Anterior cingulate cortex (tissue), 58 donors: ENCODE measurements at places on chromosomes 7 and 10.

DNA sequence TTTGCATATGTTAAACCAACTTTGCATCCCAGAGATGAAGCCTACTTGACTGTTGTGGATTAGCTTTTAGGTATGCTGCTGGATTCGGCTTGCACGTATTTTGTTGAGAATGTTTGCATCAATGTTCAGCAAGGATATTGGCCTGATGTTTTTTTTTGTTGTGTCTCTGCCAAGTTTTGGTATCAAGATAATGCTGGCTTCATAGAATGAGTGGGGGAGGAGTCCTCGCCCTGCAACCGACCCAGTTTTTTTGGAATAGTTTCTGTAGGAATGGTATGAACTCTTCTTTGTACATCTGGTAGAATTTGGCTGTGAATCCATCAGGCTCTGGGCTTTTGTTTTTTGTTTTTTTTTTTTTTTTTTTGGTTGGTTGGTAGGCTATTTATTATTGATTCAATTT is 147.9 kb downstream of the AHR start:
- DNase-seq: no peak

DNA sequence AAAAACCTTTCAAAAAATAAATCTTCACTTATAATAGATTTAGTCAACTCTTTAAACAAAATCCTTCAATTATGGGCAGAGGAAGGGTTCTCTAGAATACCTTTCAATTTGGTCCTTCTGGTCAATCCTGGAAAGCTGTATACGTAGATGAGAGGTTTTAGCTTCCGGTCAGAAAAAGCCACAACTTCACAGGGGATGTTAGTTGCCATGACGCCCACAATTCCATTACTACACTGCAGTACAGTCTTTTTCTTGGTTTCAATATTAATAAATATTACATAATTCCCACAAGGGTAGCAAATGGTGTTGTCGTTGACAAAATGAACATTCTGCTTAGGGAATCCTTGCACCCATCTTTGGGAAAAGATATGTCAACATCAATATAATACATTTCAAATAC is 1.7 kb downstream of the CFAP43 start:
- DNase-seq: no peak

DNA sequence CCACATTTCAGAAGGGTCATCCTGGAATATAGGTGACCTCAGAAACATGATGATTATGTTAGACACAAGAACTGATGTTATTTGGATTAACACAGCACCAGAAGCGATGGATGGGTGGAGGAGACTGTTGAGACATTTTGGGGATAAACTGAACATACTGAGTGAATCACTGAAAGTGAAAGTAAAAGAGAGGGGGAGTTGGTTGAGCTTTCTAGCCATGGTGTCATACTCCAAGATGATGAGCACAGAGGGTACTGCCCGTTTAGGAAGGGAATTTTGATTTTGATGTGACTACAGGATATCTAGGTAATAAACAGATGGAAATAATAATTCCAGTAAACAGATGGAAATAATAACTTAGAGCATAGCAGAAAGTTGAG is 248.0 kb upstream of the NPY start:
- no peak for DNase-seq

GRCh38 chr10:32990811-32991210 is 32.8 kb upstream of the ITGB1 start:
- DNase-seq: no peak

DNA sequence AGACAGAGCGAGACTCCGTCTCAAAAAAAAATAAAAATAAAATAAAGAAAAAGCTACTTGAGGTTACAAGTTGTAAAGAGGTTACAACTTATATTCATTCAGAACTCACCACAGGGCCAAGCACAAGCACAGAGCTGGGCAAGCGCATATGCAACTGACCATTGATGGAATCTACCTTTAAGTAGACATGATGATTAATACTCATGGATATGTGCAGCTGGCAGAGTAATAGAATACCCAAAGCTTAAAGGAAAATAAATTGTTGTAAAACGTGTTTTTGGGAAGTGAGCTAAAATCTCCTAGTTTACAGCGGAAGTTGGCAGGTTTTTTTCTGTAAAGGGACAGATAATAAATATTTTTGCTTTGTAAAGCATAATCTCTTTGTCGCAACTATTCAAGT is 111.6 kb downstream of the TMEM168 start:
- no peak for DNase-seq

- DNase-seq: no peak
Observed at GRCh38 chr10:113506476-113506875, 46.4 kb upstream of the HABP2 start.

DNA sequence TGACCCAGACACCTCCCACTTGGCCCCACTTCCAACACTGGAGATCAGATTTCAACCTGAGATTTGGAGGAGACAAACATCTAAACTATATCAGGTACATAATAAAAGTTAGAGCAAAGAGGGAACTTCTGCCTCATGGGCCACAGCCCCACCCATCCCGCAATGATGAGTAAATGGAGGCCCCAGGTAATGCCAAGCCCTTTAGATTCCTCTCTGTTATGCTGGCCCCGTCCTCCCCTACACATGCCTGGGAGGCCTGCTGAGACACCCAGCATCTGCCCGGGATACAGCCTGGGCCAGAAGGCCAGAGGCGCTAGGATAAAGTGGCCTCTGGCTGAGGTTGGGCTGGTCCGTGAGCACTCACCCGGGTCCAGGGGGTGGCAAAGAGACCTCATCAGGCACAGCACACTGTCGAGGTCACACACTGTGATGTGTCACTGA is 185.5 kb upstream of the SH2B2 start:
- DNase-seq: no peak

DNA sequence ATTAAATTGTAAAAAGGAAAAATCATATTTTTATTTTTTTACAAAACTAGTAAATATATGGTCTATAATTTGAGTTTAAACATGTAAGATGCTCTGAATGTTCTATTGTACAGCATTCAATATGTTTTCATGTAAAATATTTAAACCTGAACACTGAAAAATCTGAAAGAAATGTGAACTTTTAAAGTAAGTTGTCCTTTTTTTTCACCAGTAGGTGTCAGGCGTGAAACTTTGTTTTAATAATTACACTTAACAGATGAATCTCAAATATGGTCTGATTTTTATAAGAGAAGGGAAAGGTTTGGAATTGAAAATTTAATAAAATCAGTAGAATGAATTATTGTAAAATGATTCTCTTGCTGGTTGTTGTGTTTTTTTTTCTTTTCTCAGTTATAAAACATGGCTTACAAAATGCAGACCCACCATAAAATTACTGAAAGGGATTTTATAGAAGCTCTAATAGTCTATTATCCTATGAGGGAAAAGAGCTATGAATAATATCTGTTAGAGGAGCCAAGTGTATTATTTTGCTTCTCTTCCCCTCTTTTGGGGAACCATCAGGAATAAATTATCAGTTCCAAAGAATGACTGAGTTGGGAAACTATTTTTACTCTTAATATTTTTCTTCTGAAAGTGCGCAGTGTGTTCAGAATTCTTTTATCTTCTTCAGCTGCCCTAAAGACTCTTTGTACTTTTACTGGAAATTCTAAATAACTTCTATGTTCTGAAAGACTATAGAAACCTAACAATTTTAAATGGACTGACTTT is 217.7 kb upstream of the FZD1 start:
- DNase-seq: no peak

GRCh38 chr7:55965100-55965470 is 700 bp downstream of the NIPSNAP2 start:
- DNase-seq: no peak

GRCh38 chr10:67200913-67201564 is 275.2 kb downstream of the LRRTM3 start:
- DNase-seq: no peak

- no peak for DNase-seq
Observed at GRCh38 chr7:85997515-85997914, 646.2 kb upstream of the GRM3 start.

DNA sequence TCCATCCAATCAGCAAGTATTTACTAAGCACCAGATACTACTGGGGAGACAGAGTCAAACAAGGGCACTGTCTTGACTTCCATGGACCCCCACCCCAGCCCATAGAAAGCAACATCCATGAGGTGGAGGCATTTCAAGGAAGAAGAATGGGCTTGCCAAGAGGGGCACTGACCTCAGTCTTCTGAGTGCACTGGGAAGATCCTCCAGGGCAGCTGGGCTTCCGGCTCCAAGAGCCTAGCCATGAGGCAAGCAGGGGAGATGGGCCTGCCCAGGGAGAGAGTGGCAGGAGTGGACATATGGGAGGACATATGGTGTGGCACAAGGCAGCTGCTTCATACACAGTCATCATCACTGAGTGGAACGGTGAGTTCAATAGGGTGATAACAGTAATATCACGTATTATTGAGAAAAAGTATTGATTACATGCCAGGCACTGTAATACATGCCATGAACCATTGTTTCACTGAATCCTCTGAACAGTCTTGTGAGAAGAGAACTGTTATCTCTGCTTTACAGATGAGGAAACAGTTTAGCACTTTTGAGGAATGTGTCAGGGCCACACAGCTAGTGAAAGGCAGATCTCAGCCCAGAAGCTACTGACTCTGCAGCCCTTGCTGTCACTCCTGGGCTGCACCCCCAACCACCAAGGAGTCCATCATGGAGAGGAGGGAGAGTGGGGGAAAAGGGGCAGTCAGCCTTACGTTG is 331.7 kb upstream of the ZMIZ1 start:
- DNase-seq: no peak

DNA sequence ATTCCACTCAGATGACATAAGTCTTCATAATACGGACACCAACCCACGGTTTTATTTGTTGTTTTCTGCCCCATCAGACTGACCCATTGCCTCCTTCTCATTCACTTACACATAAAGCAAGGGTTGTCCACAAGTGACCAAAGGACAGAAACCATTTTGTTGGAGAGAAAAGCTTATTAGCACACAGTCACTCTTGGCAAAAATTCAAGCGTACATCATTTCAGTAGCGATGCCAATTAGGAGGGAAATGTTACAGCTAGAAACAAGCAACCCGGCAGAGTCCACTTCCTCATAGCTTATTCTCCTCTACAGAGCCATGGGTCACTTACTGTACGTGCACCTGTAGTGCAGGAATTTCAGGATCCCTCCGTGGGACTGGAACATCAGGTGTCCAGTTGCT is 23.0 kb downstream of the ABLIM1 start:
- DNase-seq: no peak

DNA sequence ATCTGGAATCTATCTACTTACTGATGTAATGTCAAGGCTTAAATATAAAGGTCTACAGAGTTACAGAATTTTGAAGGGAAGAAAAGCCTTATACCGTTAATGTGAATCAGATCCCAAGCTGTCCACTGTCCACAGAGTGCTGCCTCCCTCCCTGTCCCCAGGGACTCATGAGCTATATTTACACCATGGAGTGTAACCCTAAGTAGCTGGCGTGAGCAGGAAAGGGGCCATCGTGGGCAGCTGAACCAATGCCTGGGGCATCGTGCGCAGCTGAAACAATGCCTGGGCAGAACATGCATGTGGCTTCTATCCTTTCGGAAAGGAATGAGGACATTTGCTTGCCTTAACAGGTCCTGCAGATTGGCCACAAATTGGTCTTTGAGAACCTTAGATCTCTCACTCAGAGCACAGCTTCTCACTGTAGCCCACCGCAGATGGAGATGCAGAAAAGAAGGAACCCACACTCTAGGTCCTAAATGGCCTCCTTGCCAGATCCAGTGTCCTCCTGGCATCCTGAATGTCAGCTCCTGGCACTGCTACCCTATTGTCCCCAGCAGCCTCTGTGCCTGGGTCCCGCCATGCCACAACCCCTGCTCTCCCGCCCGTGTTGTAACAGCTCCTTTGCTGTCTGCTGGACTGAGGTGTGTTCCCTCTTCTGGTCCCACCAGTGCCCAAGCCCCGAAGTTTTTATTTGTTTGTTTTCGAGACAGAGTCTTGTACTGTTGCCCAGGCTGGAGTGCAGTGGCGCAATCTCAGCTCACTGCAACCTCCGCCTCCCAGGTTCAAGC is 30.3 kb downstream of the CCDC3 start:
- DNase-seq: no peak

DNA sequence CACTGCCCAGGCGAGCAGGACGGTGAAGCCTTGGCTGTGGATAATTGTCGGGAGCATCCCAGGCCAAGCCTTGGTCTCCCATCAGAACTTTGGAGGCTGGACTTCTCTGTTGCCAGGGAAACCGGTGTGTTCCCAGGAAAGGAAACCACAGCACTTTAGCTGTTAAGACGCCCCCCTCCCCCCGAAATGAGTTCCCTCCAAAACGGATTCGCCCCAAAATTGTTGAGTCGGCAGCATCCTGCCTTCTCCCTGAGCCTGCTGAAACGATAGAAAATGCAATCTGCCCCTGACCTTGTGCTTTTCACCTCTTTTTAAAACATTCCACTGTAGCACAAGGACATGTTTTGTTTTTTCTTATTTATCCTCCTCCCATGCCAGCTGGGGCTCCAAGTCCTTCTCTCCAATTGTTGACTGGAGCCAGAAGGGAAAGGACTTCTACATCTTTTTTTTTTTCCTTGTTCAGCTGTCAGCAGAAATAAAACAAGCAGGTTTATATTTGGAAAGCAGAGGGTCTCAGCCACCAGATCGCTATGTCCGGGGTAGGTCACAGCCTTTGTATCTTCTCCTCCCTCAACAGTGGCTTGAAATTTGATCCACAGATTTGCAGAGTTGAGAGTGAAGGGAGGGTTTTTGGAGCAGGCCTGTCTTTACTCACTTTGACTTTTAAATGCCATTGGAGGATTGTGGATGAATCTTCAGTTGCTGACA is 116.5 kb downstream of the ZMIZ1 start:
- DNase-seq: no peak

DNA sequence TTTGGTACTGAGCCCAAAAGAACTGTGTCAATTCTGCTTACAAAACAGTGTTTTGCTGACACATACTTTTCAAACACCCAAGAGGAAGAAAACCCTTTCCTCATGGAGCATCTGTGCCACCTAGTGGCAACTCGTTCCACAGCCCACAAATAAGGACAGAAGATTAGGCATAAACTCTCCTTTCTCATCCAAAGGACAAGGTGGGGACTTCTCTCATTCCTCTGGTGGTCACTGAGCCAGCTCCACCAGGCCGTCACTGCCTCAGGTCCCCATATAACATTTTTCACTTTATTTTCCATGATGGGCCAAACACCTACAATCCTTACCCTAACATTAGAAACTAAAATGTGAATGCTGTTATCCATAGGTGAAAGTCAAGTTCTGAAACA is 76.9 kb downstream of the RNF216 start:
- DNase-seq: peak; percentile 44

DNA sequence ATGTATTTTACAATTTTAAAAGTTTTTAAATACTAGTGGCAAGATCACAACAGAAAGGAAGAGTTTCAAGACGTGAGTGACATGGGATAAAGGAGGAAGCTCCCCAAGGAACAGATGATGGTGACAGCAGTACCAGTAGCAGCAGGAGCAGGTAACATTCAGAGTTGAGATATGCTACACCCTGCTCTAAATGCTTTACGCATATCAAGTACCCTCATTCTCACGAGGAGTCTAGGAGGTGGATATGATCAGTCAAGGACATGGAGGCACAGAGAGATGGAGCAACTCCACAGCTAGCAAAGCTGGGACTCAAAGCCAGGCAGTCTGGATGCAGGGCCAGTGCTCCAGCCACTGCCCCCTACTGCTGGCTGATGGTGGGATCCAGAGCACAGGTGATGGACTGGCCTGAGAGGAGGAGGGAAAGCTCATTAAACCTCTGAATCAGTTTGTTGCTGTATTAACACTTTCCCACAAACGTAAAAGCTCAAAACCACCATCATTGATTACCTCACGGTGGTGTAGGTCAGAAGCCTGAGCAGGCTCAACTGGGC is 17.5 kb downstream of the RP9 start:
- DNase-seq: no peak

- DNase-seq: no peak
Observed at GRCh38 chr7:36683111-36683510, 41.2 kb downstream of the AOAH start.
